Caki2 (cell line): ENCODE measurements at places on chromosomes 3 and 15.

- DNase-seq = no peak
Observed at GRCh38 chr3:194816748-194817591, 131.3 kb downstream of the FAM43A start.

DNA sequence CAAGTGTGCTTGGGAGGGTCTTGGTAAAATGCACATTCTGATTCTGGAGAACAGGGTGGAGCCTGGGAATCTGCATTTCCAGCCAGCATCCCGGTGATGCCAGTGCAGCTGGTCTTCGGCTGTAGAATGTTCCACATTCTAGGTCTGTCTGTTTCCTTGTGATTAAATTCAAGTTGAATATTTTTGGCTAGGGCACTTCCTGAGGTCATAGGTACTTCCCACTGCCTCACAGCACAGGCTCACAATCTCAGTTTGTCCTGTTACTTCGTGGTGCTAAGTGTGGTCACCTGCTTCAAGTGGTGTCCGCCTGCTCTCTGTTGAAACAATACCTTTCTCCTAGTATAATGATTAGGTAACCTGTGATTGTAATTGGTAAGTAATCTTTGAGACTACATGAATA lies 40.1 kb downstream of the FLNB start:
- DNase-seq = no peak

- no peak for DNase-seq
Observed at GRCh38 chr15:89364741-89365450, 30.3 kb upstream of the POLG start.

GRCh38 chr15:71080166-71080565 lies 35.1 kb upstream of the THSD4 start:
- no peak for DNase-seq

DNA sequence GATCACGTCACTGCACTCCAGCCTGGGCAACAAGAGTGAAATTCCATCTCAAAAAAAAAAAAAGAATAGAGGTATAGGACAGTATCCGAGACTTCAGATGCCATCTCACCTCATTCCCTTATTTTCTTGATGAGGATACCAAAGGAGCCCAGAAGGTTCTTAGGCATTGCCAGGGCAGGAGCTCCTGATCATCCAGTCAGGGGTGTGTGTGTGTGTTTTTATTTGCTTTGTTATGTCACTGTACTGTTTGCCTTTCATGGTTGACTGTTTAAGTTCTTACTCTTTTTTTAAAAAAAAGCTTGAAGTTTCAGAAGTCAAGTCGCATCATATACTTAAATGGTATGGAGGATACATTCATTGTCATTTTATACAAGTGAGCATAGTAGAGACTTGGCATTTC lies 140.0 kb upstream of the BHLHE40 start:
- DNase-seq = no peak

GRCh38 chr3:147875498-147875897 lies 466.3 kb downstream of the ZIC1 start:
- no peak for DNase-seq

GRCh38 chr15:82122746-82123400 lies 77.1 kb upstream of the MEX3B start:
- DNase-seq = peak; percentile 41

- no peak for DNase-seq
Observed at GRCh38 chr3:38986901-38987300, 64.8 kb downstream of the SCN11A start.

DNA sequence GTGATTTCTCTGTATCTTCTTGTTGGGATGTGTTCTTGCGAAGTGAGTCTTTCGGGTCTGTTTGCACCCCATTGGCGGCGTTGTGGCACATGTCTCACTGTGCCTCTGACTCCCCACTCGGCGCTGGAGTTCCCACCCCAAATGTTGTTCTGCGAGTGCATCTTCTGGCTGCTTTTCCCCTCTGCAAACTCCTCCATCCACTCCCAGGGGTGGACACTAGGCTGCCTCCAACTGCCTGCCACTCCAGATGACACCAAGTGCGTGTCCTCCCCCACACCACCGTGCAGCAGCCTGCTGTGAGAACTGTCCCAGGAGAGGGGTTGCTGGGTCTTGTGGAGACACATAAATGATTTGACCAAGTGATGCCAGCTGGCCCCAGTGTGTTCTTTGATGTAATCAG lies 17.6 kb downstream of the EFCC1 start:
- no peak for DNase-seq

DNA sequence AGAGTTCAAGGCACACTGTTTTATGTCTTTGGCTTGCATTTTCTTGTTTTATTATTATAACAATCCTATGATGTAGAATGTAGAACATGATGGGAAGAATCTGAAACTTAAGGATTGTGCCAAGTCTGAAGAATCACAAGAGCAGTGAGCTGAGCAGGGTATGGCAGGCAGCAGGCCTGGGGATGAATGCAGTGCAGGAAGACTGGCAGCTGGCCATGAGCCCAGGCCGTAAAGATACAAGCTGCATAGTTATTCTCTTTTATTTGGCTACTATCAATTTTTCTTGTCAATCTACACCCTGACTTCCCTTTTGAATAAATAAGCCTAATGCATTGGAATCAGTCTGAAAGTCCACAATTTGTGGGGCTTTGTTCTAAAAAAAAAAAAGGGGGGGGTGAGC lies 89.6 kb upstream of the ARPP21 start:
- no peak for DNase-seq

DNA sequence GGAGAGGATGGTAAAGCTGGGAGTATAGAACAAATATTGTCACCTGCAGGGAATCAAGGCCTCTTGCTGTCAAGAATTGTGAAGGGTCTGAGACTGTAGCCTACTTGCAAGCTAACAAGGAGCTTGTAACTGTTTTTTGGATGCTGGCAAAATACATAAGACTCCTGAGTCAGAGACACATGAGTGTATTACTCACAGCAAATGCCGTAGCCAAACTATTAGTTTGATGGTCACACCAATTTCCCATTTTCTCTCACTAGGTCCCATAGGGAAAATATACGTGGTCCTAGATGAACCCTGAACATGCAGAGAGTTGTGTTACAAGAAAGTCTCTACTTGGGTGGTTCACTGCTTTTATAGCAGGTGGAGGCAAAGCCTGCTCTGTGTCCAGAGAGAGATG lies 44.7 kb upstream of the LIPC start:
- DNase-seq = no peak

DNA sequence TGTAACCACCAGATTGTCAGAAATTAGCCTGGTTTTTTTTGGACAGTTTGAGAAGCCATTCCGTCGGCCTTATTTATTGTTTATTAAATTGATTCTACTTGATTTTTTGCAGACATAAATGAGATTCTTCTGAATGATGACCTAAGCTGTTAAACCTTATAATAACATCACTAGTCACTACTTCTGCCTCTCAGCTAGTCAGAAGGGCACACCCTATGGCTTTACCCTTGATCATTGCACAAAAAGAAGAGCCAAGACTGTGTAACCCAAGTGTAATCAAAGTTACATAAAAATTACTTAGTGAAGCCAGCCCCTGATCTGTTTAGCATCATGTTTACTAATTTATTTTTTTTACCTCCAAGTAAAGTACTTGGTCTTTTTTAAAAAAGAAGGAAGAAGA lies 64.3 kb downstream of the CHL1 start:
- DNase-seq = no peak

DNA sequence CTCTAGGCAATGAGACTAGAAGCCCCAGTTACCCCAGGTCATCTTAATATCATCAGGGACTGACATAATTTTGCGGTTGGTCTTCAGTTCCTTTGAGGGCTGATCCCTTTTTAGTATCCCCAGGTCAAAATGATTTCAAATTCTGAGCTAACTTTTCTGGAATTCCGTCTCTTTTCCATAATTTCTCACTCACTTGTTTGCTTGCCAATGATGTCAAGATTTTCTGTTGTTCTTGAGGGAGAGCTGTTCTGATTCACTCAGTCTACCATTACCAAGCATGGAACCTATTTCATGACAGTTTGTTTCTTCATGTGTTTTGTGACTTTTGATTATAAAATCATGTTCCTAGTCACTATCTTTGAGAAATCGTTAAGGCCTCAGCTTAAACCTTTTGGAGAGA lies 190.5 kb upstream of the LYSMD4 start:
- no peak for DNase-seq

- no peak for DNase-seq
Observed at GRCh38 chr3:11607816-11608215, 35.9 kb downstream of the VGLL4 start.

DNA sequence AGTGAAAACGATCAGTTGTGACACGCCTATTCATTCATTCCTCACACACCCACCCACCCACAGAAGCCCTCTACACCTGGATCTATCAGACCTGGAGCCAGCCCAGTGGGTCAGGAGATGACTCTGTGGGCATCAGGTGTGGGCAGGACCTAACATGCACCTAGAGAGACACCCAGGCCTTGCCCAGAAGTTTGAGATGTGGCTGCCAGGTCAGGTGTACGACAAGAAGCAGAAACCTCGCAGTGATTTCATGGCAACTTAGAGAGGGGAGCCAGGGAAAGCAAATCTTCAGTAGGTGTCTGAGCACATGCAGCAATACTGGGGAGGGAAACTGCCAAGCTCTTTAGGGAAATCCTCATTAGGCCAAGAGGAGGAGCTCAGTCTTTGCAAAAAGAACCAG lies 264.7 kb upstream of the ROPN1 start:
- no peak for DNase-seq

DNA sequence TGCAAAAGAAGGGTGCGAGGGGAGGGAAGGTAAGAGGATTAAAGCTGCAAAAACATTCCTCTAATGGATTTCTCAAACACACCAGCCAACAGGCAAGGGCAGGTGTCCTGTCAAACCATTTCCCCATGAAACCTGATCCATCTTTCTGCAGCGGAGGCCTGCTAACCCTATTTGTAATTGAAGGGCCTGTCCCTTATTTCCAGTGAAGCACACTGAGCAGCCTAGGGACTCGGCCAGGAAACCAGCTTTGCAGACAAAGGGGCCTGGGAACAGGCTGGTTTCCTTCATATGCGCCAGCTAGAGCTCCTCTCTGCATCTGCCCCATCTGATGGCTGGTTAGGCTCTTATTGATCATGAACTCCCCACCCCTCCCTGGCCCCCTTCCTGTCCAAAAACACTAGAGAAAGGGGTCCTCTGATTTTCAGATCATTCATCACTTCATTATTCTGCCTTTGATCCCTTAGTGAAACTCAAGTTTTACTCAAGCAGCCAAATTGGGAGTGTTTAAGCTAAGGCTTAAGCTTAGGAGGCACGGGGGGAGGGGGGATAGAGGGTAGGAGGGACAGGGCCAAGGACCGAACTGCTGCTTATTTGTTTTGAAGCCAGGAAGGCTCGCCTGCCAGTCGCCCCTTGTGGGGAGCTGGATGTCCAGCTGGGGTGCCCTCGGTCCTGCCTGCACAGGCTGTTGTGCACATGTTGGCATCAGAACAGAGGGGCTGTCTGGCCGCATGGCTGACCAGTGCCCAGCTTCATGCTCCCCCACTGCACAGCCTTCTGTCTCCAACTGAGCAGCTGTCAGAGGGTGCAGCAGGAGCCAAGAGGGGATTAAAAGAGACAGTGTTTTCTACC lies 53.1 kb downstream of the BOC start:
- no peak for DNase-seq

- DNase-seq = peak; percentile 55
Observed at GRCh38 chr3:48194446-48195071, 6.3 kb upstream of the CDC25A start.

DNA sequence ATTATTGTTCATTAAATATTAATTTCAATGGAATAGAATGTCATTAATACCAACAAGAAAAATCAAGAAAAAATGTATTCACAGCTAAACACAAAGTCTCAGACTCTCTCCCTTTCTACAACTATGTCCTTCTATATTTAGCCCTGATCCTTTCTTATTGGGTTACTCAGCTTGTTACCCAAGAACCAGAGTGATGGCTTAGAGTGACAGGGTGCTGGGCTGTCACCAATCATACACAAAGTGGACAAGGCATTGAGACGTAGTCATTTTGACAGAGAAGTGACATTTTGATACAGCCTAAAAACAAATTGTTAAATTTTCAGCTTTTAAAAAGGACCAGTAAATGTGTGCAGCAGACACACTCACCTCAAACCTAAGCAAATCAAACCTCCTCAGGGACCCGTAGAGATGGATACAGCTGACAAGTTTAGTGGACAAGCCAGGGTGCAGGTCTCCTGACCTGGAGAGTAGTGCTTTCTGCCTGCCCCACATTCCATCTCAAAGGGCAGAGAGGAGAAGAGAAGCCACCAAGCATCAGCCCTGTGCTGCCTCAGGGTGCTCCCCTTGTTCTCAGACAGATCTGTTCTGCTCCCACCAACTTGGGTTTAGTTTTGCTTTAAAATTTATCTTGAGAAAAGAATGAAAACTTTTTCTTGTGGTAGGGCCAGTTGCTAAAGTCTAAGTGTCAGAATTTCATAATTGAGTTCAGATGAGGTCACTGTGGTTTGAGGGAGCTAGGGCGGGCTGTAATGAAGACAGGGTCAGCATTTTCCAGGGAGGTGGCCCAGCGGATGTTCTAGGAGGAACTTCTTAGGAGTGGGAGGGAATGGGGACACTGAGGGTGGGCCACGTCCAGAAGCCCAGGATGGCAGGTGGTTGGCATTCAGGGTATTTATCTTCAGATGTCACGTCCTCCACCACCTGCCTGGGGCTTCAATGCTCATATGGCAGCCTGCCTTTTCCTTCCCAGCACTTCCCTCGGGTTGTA lies 136.5 kb upstream of the TBL1XR1 start:
- no peak for DNase-seq

GRCh38 chr3:80734920-80735319 lies 967.1 kb upstream of the ROBO1 start:
- no peak for DNase-seq

- DNase-seq = no peak
Observed at GRCh38 chr3:98730886-98731537, 32.1 kb upstream of the ST3GAL6 start.

- DNase-seq = no peak
Observed at GRCh38 chr3:190036631-190037030, 84.1 kb downstream of the P3H2 start.

DNA sequence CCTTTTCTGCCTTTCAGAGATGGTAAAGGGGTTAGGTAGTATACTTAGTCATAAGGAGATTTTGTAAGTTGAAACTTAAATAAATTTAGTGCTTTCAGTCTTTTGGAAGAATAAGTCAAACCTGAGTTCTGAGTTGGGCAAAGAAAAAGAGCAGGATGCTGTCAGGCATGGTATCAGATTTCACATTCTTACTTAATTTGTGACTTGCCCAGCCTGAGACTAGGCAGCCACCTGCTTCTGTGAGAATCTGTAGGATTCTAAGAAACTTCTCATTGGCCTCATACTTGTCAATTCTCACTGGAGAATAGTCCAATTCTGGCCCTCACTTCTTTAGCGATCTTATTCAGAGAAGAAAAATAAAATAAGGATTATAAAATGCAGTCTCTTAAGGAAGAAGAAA lies 577.5 kb downstream of the DIPK2A start:
- DNase-seq = no peak

- peak; percentile 80 for DNase-seq
Observed at GRCh38 chr15:70492240-70493177, 270.8 kb downstream of the UACA start.

DNA sequence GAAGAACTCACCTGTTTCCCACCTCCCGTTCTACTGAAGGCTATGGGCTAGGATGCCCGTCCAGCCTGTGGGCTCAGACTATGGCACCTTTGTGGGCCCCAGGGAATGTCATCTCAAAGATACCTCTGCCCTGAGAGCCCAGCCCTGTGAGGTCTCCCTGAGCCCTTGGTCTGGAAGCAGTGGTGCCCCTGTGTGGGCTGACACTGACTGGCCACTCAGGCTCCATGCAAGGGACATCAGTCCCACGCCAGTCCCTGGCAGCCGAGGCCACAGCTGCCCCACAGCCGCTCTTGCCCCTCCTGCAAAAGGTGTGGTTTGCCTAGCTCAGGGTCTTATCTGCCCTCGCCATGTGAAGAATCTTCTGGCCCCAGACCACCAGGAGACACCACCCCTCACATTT lies 106.9 kb downstream of the KLF13 start:
- no peak for DNase-seq
